ENCODE measurements at places on chromosomes 6 and 20.
A peak's percentile ranks its signal among the peaks of the same experiment; 100 is the strongest.

DNA sequence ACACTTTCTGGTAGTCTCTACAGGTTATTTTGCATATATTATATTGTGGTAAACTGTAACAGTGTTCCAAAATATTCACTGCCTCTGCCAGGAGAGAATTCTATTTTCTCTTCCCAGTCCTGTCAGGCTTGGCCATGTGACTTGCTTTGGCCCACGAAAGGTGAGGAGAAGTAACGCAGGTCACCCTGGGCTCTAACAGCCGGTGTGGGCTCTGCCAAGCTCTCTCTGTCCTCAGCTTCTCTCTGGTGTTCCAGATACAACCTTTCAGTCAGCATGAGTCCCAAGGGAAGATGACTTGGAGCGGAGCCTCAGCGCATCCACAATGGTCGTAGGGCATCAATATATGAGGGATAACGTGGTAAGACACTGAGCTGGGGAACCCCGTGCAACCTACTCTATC is 113.0 kb upstream of the RREB1 start:
- DNase-seq = no peak

GRCh38 chr6:4656106-4656505 is 120.1 kb upstream of the CDYL start:
- DNase-seq = no peak

DNA sequence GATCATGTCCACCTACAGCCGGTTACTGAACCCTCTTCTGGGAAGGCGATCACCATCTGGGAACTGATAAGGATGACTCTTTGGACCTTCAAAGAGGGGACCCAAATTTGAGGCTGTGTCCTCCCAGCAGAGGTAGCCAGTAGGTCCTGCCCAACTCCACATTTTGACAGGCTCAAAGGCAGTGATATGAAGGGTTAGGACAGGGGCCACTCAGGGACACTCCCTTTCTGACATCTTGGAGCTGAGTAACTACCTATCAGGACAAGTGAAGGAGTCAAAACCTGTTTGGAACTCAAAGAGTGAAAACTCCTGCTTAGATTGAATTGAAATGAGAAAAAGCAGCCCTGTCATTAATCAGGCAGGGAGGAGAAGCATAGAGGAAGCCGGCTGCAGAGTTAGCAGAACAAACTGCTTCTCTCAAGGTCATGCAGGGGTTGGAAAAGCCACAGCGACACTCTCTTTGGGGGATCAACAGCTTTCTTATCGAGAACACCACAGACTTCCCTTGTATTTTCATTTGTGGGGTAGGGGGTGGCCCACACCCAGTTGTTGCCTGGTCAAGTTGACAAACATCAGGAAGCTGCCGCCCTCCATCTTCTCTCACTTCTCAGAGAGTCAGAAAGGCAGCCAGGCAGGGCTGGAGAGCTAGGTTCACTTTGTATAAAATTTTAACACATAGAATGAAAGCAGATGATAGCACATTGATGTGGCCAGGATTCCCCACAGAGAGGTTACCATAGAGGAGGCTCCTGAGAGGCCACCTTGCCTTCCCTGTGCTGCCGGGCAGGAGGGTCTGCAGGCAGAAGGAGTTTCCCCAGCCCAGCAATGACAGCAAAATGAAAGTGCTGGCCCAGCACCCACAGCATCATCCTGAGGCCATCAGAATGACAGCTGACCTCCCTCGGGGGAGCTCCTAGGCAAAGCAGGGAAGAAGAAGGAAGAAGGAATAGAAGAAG is 47.6 kb downstream of the AGPAT4 start:
- DNase-seq = peak; percentile 41

DNA sequence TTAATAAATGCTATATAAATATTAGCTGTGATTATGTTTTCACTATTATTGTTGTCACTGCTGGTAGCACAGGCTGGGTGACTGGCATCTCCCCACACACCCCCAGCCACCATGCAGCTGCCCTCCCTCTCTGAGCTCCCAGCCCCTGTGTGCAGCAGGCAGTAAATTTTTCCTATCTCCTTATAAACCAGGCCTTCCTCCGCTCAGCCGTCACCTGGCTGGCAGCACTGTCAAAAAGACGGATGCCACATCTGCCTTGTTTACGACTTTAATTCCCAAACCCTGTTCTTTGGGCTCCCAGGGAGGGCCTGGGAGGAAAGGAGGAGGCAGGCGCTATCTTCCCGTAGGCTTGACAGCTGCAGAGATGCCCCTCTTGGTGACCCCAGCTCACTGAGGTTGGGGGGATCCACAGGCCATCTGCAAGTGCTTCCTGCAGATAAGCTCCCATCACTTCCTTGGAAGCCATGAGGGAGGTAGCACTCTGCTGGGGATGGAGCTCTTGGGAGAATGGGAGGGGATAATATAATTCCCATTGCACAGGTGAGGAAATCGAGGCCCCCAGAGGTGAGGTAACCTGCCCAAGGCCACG is 94.5 kb downstream of the GRM4 start:
- no peak for DNase-seq

GRCh38 chr6:105794870-105795269 is 291.3 kb upstream of the PRDM1 start:
- no peak for DNase-seq

- no peak for DNase-seq
Observed at GRCh38 chr6:158040051-158040803, 58.6 kb downstream of the SYNJ2 start.

DNA sequence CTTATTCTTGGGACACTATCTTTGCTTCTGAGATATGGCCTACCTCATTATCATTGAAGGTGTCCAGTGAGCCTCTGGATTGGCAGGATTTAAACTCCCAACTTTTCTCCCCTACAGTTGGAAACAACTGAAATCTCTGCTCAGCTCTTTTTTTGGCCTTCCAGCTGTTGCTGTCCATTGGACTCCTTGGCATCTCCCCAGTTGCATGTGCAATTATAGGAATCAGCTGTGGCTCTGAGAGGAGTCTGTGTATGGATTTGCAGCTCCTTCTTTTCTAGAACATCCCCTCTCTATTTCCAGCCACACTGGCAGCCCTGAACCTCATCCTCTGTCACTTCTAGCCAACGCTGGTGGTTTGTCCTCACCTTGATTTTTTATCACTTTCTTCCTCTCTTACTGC is 21.2 kb downstream of the RAB22A start:
- DNase-seq = no peak

- no peak for DNase-seq
Observed at GRCh38 chr6:44680202-44680720, 292.8 kb downstream of the CDC5L start.

- DNase-seq = peak; percentile 97
Observed at GRCh38 chr6:37432916-37433656, at the start of gene CMTR1. CMTR1 (plus strand) TSS chr6:37433221; CDS start chr6:37435630, 2,409 bp downstream.

DNA sequence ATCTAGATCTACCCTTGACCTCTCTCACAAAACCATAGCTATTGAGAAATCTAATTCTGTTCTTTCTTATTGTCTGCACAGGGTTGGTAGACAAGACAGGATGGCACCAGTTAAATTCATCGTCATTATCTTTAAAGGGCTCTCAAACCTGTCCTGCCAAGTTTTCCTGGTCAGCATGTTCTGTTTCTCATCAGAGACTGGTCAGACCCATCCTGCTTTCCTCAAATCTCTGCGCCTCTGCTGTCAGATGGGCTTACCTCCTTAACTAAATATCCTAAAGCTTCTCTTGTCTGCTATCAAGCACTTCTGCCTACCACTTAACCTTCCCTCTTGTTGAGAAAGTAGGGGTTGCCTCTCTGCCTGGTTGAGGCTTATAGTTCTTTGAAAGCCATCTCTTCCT is 125.2 kb downstream of the MYO6 start:
- DNase-seq = no peak

GRCh38 chr6:119459207-119459974 is 109.8 kb upstream of the MAN1A1 start:
- DNase-seq = no peak

- no peak for DNase-seq
Observed at GRCh38 chr6:26056583-26057350, 30.5 kb upstream of the HFE start.

- DNase-seq = no peak
Observed at GRCh38 chr6:155670655-155671054, 215.0 kb upstream of the NOX3 start.

DNA sequence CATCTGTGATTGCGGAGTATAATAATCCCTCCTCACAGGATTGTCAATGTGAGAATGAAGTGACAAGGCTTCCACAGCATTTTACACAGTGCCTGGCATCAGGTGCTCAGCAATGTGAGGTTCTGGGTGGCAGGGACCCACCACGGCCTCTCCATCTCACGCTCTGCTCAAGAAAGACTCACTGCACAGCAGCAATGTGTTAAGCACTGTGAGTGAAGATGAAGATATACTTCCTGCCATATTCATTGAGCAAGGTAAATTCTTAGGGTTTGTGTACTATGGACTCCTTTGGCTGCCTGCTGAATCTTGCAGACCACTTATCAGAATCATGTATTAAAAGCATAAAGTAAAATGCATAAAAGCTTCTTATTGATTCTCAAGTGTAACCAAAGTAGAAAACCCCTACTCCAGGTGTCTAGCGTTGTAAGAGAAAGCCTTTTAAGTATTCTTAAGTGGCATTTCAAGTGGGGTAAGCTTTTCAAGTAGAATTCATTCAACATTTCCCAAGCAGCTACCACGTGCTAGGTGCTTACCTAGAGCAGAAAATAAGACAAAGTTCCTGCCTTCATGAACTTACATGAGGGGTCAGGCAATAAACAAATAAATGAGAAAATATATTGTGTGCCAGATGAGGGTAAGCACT is 17.0 kb upstream of the MEP1A start:
- DNase-seq = no peak

GRCh38 chr6:150394053-150394898 is 25.5 kb downstream of the IYD start:
- DNase-seq = no peak

GRCh38 chr6:31008165-31008564 is 2.1 kb upstream of the MUC22 start:
- no peak for DNase-seq

Measured in central memory CD4-positive, alpha-beta T cell (primary cell).